Breast epithelium (tissue), 4 donors: ENCODE measurements at places on chromosomes 3 and 15.

GRCh38 chr15:72850833-72851232 lies 67.3 kb upstream of the ADPGK start:
- no peak for DNase-seq
- H3K4me3 ChIP-seq = no peak overlapping the region
- H3K36me3 ChIP-seq = no peaks in the 10 kb centered on the region
- no peaks in the 10 kb centered on the region for H3K4me1 ChIP-seq

DNA sequence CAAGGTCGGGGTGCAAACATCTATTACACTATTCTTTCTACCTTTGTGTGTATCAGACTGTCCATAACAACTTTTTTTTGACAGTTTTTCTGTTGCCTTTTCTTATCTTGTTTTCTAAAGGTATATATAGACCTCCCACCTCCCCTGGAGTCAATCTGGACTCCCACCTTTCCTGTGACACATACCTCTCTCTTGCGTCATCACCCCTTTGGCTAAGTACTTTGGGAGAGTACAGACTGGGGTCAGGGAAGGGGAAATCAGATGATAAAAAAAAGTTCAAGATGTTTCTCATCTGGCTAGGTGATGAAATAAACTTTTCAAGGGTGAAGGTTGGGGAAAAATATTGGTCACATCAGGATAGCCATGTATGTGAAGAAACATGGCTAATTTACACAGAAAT lies 17.2 kb downstream of the TSPAN3 start:
- no peak for DNase-seq
- no peaks in the 10 kb centered on the region for H3K4me1 ChIP-seq
- H3K4me3 ChIP-seq = no peak overlapping the region
- H3K36me3 ChIP-seq = no peaks in the 10 kb centered on the region

DNA sequence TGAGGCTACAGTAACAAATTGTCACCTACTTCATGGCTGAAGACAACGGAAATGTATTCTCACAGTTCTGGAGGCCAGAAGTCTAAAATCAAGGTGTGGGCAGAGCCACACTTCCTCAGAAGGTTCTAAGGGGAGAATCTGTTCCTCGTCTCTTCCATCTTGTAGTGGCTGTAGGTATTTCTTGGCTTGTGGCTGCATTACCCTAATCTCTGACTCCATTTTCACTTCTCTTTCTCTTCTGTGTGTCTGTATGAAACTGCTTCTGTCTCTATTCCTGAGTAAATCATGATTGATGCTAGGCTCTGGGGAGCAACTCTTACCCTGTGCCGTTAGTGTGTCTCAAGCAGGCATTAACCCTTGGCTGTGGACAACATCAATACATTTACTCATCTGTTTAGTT lies 164.7 kb downstream of the SQOR start:
- H3K27me3 ChIP-seq = peaks cover 4% of the 10 kb centered on the region
- H3K4me1 ChIP-seq = no peaks in the 10 kb centered on the region
- H3K27ac ChIP-seq = no peak overlapping the region
- DNase-seq = no peak
- H3K36me3 ChIP-seq = no peaks in the 10 kb centered on the region
- H3K4me3 ChIP-seq = no peak overlapping the region

- H3K4me1 ChIP-seq = no peaks in the 10 kb centered on the region
- H3K36me3 ChIP-seq = no peaks in the 10 kb centered on the region
- no peaks in the 10 kb centered on the region for H3K27me3 ChIP-seq
- no peak overlapping the region for H3K27ac ChIP-seq
Observed at GRCh38 chr3:57221883-57222282, 5.6 kb upstream of the APPL1 start.

DNA sequence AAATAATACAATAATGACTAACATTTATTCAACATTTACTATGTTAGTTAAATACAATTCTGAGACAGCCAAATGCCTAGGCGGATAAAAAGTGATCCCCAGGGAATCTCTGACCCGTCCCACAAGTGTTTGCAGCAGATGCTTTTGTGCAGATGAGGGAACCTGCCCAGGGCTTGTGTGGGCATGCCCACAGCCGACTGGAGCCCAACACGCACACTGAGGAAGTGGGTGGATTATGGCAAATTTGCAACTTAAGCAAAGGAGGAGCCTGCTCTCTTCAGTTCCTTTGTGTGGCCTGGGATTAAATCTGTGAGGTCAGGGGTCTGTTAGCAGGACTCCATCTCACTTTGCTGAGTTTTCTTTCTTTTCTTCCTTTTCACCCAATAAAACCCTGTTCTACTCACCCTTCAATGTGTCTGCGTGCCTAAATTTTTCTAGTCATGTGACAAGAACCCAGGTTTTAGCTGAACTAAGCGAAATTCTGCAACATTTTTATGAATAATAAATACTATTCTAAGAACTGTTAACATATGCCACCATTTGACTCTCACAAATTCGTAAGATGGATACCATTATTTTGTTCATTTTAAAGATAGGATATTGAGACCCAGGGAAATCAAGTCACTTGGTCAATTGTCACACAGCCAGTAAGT lies 13.9 kb upstream of the RTP1 start:
- no peak overlapping the region for H3K27ac ChIP-seq
- no peak for DNase-seq
- no peaks in the 10 kb centered on the region for H3K27me3 ChIP-seq
- no peaks in the 10 kb centered on the region for H3K4me1 ChIP-seq
- no peaks in the 10 kb centered on the region for H3K36me3 ChIP-seq
- no peak overlapping the region for H3K4me3 ChIP-seq

DNA sequence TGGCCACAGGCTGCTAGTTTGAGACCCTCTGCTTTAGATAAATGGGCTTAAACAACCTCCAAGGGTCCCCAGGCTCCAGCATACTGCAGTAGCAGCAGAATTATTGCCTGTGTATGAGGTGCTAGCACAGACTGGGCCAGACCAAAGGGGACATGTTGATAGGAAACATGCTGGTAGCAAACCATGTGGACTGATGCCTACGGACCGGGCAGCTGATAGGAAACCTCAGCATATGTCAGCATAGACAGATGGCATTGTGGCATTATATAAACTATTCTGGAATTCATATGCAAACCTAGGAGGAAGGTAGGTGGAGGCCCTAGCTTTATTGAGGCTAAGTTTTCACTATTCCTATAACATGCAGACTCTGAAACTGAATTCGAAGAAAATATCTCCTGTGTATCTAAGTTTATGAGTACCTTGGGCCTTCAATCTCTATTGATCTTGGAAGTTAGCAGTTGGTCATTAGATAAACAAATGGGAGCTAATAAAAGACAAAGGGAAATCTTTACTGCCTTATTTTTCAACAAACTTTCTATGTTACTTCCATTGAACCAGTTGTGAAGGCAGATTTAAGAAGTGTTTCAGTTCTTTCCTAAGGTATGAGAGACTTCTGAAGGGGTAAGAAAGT lies 1.7 kb upstream of the HGD start:
- H3K27me3 ChIP-seq = no peaks in the 10 kb centered on the region
- H3K27ac ChIP-seq = no peak overlapping the region
- H3K4me1 ChIP-seq = no peaks in the 10 kb centered on the region
- no peaks in the 10 kb centered on the region for H3K36me3 ChIP-seq
- no peak for DNase-seq

DNA sequence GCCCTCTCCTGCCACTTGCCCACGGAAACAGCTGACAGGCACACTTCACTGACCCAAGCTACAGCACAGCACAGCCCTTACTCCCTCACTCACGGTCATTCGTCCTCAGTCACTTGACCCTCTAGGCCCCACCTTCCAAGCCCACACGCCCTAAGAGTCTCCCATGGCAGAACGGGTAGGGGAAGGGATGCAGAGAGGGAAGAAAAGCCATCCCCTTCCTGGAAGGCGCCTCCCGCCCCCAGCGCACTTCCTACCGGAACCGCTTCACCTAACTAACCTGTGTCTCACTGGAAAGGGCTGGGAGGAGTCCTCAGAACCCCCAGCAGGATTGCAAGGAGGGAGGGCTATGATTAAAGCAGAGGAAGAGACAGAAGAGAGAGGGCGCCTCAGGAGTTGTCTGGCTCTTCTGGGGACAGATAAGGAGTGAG lies 22.9 kb downstream of the EPHB3 start:
- peaks cover 15% of the 10 kb centered on the region for H3K4me1 ChIP-seq
- H3K36me3 ChIP-seq = no peaks in the 10 kb centered on the region
- no peak overlapping the region for H3K4me3 ChIP-seq
- H3K27me3 ChIP-seq = no peaks in the 10 kb centered on the region

- no peak overlapping the region for H3K4me3 ChIP-seq
- H3K27ac ChIP-seq = peak overlapping the region; percentile 27
- peak; percentile 55 for DNase-seq
- H3K36me3 ChIP-seq = no peaks in the 10 kb centered on the region
- peaks cover 4% of the 10 kb centered on the region for H3K4me1 ChIP-seq
Observed at GRCh38 chr3:42117175-42118008, 26.2 kb downstream of the TRAK1 start.

- no peaks in the 10 kb centered on the region for H3K27me3 ChIP-seq
- H3K27ac ChIP-seq = peak overlapping the region; percentile 99
- no peak for DNase-seq
- no peaks in the 10 kb centered on the region for H3K4me1 ChIP-seq
- H3K4me3 ChIP-seq = peak overlapping the region; percentile 76
Observed at GRCh38 chr15:58932710-58933280, 684 bp downstream of the SLTM start.

- H3K36me3 ChIP-seq = no peaks in the 10 kb centered on the region
- no peak overlapping the region for H3K27ac ChIP-seq
- no peak for DNase-seq
- no peaks in the 10 kb centered on the region for H3K27me3 ChIP-seq
- H3K4me3 ChIP-seq = no peak overlapping the region
Observed at GRCh38 chr3:89740881-89741177, 633.4 kb downstream of the EPHA3 start.

- H3K4me1 ChIP-seq = peaks cover 2% of the 10 kb centered on the region
- H3K27me3 ChIP-seq = no peaks in the 10 kb centered on the region
- DNase-seq = no peak
- H3K27ac ChIP-seq = no peak overlapping the region
Observed at GRCh38 chr15:60708684-60709083, 229.7 kb upstream of the ICE2 start.

GRCh38 chr3:197234947-197235914 lies 63.2 kb downstream of the DLG1 start:
- no peaks in the 10 kb centered on the region for H3K36me3 ChIP-seq
- H3K27ac ChIP-seq = no peak overlapping the region
- H3K4me1 ChIP-seq = no peaks in the 10 kb centered on the region
- H3K27me3 ChIP-seq = no peaks in the 10 kb centered on the region

- no peak overlapping the region for H3K4me3 ChIP-seq
- H3K27ac ChIP-seq = no peak overlapping the region
- no peaks in the 10 kb centered on the region for H3K27me3 ChIP-seq
- no peaks in the 10 kb centered on the region for H3K36me3 ChIP-seq
- no peaks in the 10 kb centered on the region for H3K4me1 ChIP-seq
Observed at GRCh38 chr3:143883151-143883550, 34.9 kb upstream of the SLC9A9 start.

GRCh38 chr15:94070356-94071295 lies 160.7 kb upstream of the MCTP2 start:
- H3K36me3 ChIP-seq = no peaks in the 10 kb centered on the region
- H3K27me3 ChIP-seq = no peaks in the 10 kb centered on the region
- H3K4me3 ChIP-seq = no peak overlapping the region
- no peak for DNase-seq
- H3K4me1 ChIP-seq = no peaks in the 10 kb centered on the region

DNA sequence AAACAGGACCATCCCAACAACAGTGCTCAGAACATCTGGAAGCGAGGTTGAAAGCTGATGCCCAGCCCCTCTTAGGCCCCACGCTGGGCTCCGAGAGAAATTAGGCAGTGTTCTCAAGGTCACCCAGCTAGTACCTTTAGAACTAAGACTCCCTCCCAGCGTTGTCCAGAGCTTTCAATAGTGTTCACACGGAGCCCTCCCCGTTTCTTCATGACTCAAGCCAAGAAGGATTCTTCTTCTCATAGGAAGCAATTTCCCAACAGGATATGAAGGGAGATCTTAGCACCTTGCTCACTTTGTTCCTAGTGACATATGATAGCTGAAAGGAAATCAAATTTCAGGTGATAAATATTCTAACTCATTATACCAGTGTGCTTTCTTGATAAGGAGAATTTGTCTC lies 244.2 kb upstream of the ST8SIA2 start:
- no peaks in the 10 kb centered on the region for H3K36me3 ChIP-seq
- H3K4me3 ChIP-seq = no peak overlapping the region
- no peak for DNase-seq
- no peaks in the 10 kb centered on the region for H3K27me3 ChIP-seq
- no peak overlapping the region for H3K27ac ChIP-seq
- H3K4me1 ChIP-seq = no peaks in the 10 kb centered on the region

DNA sequence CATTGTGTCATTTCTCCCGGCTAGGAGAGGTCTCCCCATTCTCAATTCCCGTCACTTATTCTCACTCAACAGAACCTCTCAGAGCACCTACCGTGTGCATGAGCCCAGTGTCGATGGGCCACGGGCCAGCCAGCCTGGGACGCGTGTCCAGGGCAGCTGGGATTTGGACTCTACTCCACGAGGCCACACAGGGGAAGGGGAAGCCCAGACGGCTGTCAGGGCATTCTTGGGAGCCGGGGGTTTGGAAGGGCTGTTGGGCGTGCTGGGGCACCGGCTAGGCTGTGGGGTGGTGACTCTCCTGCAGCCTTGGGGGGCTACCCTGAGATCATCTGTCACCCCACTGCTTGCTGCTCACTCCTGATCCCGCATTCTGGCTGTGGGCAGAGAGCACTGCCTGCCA lies 41.7 kb upstream of the PCSK6 start:
- H3K4me1 ChIP-seq = no peaks in the 10 kb centered on the region
- no peak for DNase-seq
- H3K27me3 ChIP-seq = no peaks in the 10 kb centered on the region
- H3K36me3 ChIP-seq = no peaks in the 10 kb centered on the region
- H3K4me3 ChIP-seq = no peak overlapping the region
- H3K27ac ChIP-seq = no peak overlapping the region

GRCh38 chr15:50613600-50613999 lies 67.1 kb upstream of the USP50 start:
- H3K4me3 ChIP-seq = no peak overlapping the region
- H3K27ac ChIP-seq = no peak overlapping the region
- DNase-seq = no peak
- H3K27me3 ChIP-seq = no peaks in the 10 kb centered on the region
- no peaks in the 10 kb centered on the region for H3K4me1 ChIP-seq
- H3K36me3 ChIP-seq = no peaks in the 10 kb centered on the region

- H3K4me3 ChIP-seq = peak overlapping the region; percentile 99
- H3K27me3 ChIP-seq = no peaks in the 10 kb centered on the region
- H3K27ac ChIP-seq = peak overlapping the region; percentile 91
Observed at GRCh38 chr15:49044766-49045606, 1.3 kb downstream of the SECISBP2L start.

DNA sequence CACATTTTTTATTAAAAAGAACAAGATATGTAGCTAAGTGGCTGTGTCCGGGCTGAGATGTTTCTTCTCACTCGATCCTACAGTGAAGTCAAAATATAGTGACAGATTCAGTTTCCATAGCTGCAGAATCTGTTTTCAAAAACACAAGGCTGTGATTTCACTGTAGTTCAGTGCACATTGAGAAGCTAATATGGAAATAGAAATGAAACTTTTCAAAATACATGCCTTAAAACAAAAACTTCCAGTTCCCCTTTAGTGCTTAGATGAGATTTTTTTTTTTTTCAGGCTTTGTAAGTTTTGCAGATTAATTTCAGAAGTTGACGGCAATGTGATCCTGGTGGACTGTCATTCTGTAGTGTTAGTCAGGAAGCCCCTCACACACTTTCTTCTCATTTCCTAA lies 23.8 kb upstream of the TRAK1 start:
- H3K4me3 ChIP-seq = no peak overlapping the region
- no peak for DNase-seq
- no peaks in the 10 kb centered on the region for H3K27me3 ChIP-seq
- peak overlapping the region; percentile 70 for H3K27ac ChIP-seq
